Keratinocyte (primary cell): ENCODE measurements at places on chromosomes 2 and 18. TPM values are rescaled to one million over a fixed set of nuclear protein-coding genes. Genes with fewer than 3 reads are reported as not detected.

DNA sequence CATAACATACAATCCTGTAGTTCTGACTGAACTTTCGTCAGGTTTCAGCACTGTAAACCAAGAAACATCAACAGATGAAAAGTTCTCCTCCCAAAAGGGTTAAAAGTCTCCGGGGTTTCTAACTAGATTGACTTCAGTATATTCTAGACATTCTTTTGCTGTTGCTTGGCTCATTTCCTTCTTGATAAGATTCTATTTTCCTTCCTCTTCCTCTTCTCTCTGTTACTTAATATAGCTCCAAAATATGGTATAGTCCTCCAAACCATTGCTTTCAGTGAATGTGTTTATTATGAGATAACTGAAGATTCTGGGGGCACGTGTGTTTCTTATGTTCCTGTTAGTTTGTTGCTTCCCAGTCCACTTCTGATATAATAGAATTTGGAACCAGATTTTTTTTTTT is 46.4 kb upstream of the MAP4K3 start:
- no peak overlapping the region for H3K4me3 ChIP-seq
- peaks cover 5% of the 10 kb centered on the region for H3K4me1 ChIP-seq
- H3K36me3 ChIP-seq = no peaks in the 10 kb centered on the region
- H3K27me3 ChIP-seq = no peaks in the 10 kb centered on the region

DNA sequence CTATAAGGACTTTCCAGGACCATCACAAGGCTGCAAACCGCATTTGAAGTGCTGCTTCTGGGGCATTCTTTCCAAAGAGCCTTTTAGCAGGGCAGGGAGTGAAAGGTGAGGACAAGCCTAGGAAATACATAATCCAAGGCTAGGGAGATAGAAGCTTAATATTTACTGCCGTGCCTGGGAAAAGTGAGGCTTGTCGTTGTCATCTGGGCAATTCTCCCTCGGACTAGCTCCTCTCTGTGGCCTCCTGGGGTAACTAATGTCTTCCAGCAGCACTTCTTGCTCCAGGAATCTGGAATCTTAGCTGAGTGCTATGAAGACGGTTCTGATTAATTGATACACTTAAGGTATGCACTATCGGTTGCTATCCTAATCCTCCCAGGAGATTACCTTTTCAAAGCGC is 69.3 kb upstream of the ATL2 start:
- peak overlapping the region; percentile 65 for H3K27ac ChIP-seq

DNA sequence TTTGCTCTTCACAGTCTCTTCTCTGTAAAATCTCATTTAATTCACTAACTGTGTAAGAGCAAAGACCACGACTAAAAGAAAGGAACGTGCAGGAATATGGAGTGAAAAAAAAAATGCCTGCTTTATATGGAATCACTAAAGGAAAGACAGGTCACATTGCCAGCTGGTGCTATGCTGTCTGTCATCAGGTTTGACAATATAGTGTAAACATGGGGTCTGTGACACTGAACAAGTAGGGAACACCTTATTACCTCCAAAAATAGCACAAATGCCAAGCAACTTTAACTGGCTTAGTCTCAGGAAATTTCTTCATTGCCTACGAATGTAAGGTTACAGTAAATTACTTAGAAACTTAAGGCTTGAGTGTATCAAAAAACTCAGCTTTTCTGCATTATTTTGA is 364.5 kb upstream of the LINC00305 start:
- no peaks in the 10 kb centered on the region for H3K36me3 ChIP-seq
- no peak overlapping the region for H3K4me3 ChIP-seq
- H3K27me3 ChIP-seq = no peaks in the 10 kb centered on the region
- no peaks in the 10 kb centered on the region for H3K4me1 ChIP-seq
- H3K27ac ChIP-seq = no peak overlapping the region

- H3K4me1 ChIP-seq = no peaks in the 10 kb centered on the region
- no peak overlapping the region for H3K27ac ChIP-seq
- peaks cover 5% of the 10 kb centered on the region for H3K36me3 ChIP-seq
- DNase-seq = no peak
- no peak overlapping the region for H3K4me3 ChIP-seq
- no peaks in the 10 kb centered on the region for H3K27me3 ChIP-seq
Observed at GRCh38 chr18:61589724-61590065, 256.5 kb downstream of the CDH20 start.

CD28 gene
- 0.01 TPM in 1 of 3 replicates, not detected in the others for polyA plus RNA-seq

CKAP2L gene
- 1.2 to 10.9 TPM (median 9.3 TPM) in 3 replicates for polyA plus RNA-seq

HRH4 gene
- 0.01 to 0.15 TPM (median 0.03 TPM) in 3 replicates for polyA plus RNA-seq
